ENCODE measurements at places on chromosomes 3 and 15.

GRCh38 chr3:151047636-151048035, 37.8 kb upstream of the MED12L start:
- no peak for DNase-seq

GRCh38 chr15:85581495-85581894, 201.1 kb downstream of the AKAP13 start:
- no peak for DNase-seq

GRCh38 chr3:25503898-25504301, 75.8 kb downstream of the RARB start:
- no peak for DNase-seq

DNA sequence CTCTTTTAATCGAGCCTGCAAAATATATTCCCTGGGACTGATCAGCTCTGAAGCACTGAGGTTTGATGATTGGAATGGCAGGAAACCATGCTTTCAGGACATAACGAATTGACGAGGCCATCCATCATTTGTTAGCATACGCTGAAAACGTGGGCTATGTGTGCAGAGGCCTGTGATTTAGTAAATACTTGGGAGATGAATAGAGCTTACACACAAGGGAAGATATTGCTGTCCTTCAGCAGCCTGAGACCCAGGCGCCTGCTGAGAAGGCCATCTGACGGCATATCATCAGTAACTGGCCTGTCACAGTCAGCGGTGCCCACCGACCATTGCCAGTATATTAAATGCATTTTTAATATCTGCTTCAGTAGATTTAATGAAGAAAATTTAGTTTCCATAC, 16.2 kb downstream of the CDIN1 start:
- no peak for DNase-seq

GRCh38 chr3:188092648-188093047, 61.3 kb upstream of the LPP start:
- no peak for DNase-seq

DNA sequence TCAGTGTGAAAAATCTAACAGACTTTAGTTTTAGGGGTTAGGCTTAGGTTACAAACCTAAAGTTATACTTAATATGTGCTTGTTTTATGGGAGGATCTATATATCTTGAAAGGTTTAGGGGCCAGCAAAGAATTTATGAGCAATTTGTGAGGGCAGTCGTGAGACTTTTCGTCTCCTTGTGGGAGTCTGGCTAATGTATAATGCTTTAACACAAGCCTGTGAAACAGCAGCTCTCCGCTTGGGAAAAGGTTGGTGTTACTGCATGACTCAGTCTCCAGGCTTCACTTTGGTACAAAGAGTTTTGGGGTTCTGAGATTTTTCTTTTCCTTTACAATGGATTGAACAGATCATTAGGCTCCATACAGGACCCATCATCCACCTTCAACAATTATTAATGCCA, 79.0 kb upstream of the MFGE8 start:
- no peak for DNase-seq

GRCh38 chr3:57892423-57892822, 115.8 kb upstream of the FLNB start:
- DNase-seq: no peak

GRCh38 chr3:127908202-127908601, 6.8 kb upstream of the KBTBD12 start:
- no peak for DNase-seq

DNA sequence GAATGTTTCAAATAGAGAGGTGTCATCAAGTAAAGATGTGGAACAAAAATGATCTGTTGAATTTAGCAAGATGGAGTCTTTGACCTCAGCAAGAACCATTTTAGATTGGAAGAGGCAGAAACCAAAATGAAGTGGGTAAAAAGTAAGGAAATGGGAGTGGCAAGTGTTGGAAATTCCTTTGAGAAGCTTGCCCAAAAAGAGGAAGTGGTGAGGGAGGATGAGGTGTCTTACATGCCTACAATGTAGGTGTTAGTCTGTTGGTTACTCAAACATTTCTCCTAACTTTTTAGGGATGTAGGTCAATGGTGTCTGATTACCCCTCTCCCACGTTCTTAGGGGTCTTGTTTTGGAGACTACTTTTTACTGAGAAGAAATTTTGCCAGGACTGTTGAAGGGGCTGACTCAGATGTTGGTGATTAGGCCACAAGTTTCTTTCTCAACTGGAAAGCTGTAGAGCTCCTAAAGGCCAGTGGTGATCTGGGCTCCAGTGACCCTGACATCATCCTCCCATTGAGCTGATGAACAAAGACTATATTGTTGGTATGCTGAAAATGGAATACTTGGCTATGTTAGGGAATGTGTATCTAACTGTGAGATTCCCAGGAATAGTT, 5.1 kb downstream of the PPP2R3A start:
- no peak for DNase-seq

DNA sequence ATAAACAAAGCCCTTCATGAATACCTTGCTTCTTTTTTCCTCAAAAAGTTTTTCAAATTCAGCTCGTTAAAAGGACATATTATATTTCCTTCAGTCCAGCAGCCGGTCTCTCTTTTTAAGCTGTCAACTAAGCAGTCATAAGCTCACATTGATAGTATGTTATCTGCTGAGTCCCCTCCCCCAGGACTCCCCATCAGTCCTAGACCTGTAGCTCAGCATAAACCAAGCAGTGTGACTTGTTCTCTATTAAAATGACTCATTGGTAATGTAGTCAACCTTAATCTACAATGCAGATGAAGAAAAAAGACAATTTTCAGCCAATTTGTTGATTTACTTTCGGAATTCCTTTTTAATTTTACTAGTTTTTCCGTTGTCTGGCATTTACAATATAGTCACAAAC, 483.8 kb downstream of the MECOM start:
- DNase-seq: no peak

- no peak for DNase-seq
Measured at GRCh38 chr3:87002346-87002745, 11.4 kb upstream of the VGLL3 start.

GRCh38 chr15:28112962-28113361, 13.8 kb upstream of the OCA2 start:
- DNase-seq: no peak

- DNase-seq: no peak
Measured at GRCh38 chr15:41968701-41969100, 3.7 kb downstream of the EHD4 start.

- no peak for DNase-seq
Measured at GRCh38 chr15:89329329-89330084, 5.1 kb downstream of the POLG start.

GRCh38 chr3:43496740-43497375, 125.0 kb downstream of the ANO10 start:
- no peak for DNase-seq

GRCh38 chr3:47323431-47324277, 40.9 kb downstream of the KLHL18 start:
- DNase-seq: no peak

DNA sequence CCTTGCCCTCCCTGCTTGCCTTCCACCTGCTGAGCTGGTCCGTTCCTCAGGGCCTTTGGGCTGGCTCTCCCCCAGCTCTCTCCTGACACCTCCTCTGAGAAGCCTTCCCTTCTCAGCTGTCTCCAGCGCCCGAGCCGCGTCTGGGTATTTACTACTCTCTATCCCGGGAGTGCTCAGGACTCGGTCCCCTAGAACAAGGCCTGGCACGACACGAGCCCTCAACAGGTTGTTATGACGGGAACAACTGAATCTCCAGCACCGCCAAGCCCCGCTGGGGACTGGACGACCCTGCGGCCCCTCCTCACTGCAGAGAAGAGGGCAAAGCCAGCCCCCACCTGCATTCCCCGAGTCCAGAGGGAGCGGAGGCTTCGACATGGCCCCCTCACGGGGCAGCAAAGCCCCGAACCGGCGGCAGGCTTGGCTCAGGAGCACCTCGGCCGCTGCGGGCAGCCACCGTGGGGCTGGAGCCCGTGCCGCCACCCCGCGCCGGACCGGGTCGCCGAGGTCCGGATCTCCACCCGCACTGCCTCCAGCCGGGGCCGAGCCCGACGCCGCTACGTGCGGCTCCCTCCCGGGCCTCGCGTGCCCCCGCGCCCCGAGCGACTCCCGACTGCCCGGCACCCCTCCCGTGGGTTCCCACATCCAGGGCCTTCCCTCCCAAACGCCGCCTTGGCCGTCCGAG, 792 bp downstream of the TPRA1 start:
- DNase-seq: no peak

- no peak for DNase-seq
Measured at GRCh38 chr3:138049157-138049919, 39.4 kb downstream of the CLDN18 start.

GRCh38 chr3:102123590-102124190, 274.4 kb downstream of the NFKBIZ start:
- DNase-seq: no peak

DNA sequence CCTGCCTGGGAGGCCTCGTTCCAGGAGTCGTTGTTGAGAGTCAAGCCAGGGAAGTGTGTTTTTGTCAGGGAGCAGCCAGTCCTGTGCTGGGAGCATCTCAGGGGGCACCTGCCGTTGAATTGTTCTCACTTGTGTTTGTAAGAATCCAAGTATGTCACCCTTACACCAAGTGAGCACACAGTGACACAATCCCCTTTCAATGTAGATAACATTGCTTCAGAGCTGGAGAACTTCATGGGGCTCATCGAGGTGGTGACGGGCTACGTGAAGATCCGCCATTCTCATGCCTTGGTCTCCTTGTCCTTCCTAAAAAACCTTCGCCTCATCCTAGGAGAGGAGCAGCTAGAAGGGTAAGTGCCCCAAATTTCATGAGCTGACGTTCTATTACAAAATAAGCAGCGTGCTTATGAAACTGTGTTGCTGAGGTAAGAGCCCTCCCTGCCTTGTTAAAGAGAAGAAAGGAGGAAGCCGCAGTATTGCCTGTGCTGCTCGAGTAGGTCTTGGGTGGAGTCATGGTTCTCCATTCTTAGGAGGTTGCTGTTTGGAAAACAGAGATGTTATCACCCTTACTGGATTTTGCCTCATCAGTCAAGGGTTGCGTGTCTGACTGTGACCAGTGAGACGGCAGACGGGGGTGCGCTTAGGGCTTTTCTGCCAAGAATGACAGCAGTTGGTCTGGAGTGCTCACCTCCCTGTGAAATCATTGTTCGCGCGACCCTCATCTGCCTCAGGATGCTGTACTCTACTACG, 108.1 kb downstream of the PGPEP1L start:
- DNase-seq: no peak

- no peak for DNase-seq
Measured at GRCh38 chr15:77607894-77608261, 24.8 kb downstream of the LINGO1 start.

DNA sequence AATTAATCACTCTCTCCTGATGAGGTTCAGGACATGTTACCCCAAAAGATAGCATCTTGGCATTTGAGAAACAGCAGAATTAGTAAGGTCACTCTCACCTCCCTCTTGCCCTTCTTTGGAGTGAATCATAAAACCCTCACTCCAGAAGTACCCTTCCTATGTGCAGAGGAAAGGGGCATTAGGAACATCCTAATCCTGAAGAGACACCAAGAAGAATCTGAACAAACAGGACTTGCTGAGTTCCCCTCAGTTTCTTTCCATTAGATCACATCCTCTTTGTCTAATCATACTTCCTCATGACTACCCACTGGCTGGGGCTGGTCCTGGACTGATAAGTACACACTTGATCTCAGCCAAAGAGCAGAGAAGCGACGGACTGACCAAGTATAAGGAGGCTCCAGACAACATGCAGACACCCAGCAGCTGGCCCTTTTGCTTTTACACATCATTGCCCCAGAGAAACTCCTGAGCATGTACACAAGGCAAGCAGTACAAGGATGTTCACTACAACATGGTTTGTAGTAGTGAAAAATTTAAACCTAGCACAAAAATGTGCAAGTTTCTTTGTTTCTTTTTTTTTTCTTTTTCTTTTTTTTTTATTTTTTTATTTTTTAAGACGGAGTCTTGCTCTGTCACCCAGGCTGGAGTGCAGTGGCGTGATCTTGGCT, 15.0 kb upstream of the TM6SF1 start:
- DNase-seq: no peak

- no peak for DNase-seq
Measured at GRCh38 chr15:73879426-73879825, 6.1 kb downstream of the TBC1D21 start.

DNA sequence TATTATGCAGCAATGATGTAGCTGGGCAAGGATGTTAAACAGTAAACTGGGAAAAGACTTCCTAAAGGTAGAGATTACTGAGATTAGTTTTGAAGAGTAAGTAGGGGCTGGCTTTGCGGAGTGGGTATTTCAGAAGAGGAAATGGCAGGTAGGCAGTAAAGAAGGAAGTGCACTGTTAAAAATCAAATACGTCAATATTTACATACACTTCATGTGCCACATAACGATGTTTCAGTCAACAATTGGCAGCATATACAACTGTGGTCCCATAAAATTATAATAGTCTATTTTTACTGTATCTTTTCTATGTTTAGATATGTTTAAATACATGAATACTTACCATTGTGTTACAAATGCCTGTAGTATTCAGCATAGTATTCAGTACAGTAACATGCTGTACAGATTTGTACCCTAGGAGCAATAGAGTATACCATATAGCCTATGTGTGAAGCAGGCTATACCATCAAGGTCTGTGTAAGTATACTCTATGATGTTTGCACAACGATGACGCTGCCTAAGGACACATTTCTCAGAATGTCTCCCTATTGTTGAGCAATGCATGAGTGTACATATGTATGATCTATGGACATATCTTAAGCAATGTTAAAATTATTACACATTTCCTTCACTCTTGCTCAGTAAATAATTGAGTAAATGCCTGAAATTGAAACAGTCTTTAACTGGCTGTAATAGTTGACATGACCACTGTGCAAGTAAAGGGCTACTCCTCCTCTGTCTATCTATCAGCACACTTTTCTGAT, 196.7 kb downstream of the ISL2 start:
- no peak for DNase-seq

DNA sequence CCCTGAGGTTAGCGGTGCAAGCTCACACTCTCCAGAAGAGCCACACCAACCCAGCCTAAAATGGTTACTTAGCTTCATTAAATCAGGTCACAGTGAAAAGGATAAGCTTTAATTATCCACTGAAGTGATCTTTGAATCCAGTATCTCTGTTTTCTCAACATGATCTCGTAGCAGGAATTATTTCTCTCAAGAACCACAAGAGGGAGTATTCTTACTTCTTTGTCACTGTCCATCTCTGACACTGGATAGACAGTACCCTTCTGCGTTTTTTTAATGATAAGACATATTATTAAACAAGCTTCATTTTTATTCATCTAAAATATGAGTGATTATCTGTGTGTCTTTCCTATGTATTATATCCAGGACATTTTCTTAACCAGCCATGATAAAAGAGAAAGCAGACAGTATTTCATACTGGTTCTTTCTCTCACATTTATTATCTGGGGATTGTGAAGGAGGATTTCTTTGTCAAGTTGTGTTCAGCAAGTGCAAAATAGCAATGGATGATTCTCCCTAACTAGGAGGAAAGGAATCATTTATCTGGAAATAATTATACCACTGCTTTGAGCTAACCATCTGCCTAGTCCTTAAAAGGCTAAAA, 105.4 kb upstream of the CCDC54 start:
- peak; percentile 6 for DNase-seq

GRCh38 chr3:41872157-41872556, 89.7 kb downstream of the ULK4 start:
- DNase-seq: no peak

- DNase-seq: no peak
Measured at GRCh38 chr3:127831723-127832172, 9.4 kb upstream of the MGLL start.

GRCh38 chr3:98812851-98813374, 49.8 kb downstream of the ST3GAL6 start:
- no peak for DNase-seq

- DNase-seq: no peak
Measured at GRCh38 chr3:112128843-112129727, 4.0 kb downstream of the GCSAM start.

All from epithelial cell of proximal tubule (primary cell).